GM23248 (cell line): ENCODE measurements at places on chromosomes 4 and X. TPM values are rescaled to one million over a fixed set of nuclear protein-coding genes. Genes with fewer than 3 reads are reported as not detected.

KLHL4 gene
- 0.11 TPM in 1 of 2 replicates, not detected in the other for total RNA-seq

PABPC1L2A gene
- not detected in 2 replicates for total RNA-seq

PRR32 gene
- total RNA-seq = not detected in 2 replicates

SH3BP2 gene
- total RNA-seq = 31.2 and 46.3 TPM in 2 replicates

PLS3 gene
- total RNA-seq = 118 and 136 TPM in 2 replicates

DAPP1 gene
- not detected in 2 replicates for total RNA-seq

SHROOM2 gene
- 0.22 and 0.38 TPM in 2 replicates for total RNA-seq

RAB41 gene
- total RNA-seq = not detected in 2 replicates

MSANTD1 gene
- 2.1 TPM in 1 of 2 replicates, not detected in the other for total RNA-seq

FATE1 gene
- total RNA-seq = not detected in 2 replicates

CSN1S1 gene
- not detected in 2 replicates for total RNA-seq

NOX1 gene
- total RNA-seq = not detected in 2 replicates

IBSP gene
- not detected in 2 replicates for total RNA-seq

CWH43 gene
- not detected in 2 replicates for total RNA-seq
